ENCODE measurements at places on chromosomes 4 and X.

DNA sequence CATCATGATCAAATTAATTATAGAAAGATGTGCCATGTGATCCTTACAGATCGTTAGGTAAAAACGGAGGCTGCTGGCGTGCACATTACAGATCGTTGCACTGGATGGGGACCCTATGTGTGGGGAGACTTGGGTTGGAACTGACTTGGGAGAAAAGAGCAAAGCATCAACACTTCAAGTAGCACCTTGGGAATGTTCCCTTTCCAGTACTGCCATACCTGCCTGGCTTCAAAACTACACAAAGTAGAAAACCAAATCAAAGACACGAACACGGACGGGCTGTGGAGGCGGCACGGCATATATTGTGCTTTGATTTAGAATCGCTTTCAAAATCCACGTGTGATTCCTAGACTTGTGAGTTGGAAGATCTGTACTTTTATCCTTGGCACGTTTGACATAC is 898 bp downstream of the CMC4 start:
- H3K27ac ChIP-seq, result peak overlapping the region; percentile 79
- peaks cover 24% of the 10 kb centered on the region for H3K36me3 ChIP-seq
- no peaks in the 10 kb centered on the region for H3K27me3 ChIP-seq
- peaks cover 58% of the 10 kb centered on the region for H3K4me1 ChIP-seq
- no peak for DNase-seq
- peak overlapping the region; percentile 90 for H3K4me3 ChIP-seq

DNA sequence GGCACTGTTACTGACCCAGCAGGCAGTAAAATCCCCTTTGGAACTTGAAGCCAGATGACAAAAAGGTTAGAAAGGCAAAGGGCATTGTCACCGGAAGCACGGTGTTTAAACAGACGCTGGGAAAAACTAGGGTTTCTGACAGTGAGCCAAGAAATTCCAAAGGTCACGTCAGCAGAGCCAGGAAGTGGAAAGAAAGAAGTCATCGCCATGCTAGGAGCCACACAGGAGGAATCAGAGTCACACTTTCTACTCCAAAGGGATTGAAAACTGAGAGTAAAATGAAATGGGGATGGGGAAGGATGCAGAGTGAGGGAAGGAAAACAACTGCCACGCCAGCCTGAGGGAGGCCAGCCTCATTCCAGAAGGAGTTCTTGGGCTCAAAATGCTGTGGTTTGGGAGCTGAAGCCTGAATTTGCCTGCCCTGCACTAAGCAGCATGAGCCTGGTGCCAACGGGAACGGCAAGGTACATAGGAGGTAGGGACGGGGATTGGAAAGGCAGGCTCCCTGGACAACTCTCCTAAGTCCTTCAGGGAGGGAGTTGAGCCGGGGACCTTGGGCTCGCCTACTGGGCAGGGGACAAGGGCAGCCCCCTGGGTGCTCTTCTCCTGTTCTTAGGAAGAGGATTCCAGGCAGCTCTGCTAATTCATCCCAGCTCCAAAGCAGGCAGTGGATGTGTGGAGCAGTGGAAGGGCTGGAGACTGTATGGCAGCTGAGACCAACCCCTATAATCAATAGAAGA is 66.8 kb downstream of the SOWAHB start:
- peaks cover 2% of the 10 kb centered on the region for H3K27me3 ChIP-seq
- DNase-seq, result no peak
- H3K27ac ChIP-seq, result no peak overlapping the region
- no peaks in the 10 kb centered on the region for H3K36me3 ChIP-seq

DNA sequence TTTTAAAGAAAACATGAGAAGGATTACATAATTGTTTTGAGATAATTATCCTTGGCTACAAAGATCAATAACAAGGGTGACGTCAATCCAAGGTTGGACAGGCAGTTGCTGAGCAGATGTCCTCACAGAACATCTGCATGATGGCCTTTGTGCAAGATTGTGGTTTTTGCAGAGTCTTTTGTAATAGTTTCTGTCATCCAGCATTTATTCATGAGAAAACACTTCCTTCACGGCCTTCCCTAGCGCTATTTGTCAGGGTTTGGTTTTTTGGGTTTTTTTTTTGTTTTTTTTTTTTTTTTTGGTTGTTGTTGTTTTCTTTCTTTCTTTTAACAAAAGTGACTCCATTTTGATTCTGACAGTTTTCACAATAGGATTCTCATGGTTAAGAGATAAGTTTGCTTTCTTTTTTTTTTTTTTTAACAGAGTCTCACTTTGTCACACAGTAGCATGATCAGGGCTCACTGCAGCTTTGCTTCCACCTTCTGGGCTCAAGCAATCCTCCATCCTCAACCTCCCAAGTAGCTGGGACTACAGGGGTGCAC is 31.5 kb upstream of the ELF2 start:
- no peaks in the 10 kb centered on the region for H3K36me3 ChIP-seq
- no peaks in the 10 kb centered on the region for H3K27me3 ChIP-seq
- H3K4me1 ChIP-seq, result peaks cover 8% of the 10 kb centered on the region
- DNase-seq, result no peak
- H3K4me3 ChIP-seq, result no peak overlapping the region

DNA sequence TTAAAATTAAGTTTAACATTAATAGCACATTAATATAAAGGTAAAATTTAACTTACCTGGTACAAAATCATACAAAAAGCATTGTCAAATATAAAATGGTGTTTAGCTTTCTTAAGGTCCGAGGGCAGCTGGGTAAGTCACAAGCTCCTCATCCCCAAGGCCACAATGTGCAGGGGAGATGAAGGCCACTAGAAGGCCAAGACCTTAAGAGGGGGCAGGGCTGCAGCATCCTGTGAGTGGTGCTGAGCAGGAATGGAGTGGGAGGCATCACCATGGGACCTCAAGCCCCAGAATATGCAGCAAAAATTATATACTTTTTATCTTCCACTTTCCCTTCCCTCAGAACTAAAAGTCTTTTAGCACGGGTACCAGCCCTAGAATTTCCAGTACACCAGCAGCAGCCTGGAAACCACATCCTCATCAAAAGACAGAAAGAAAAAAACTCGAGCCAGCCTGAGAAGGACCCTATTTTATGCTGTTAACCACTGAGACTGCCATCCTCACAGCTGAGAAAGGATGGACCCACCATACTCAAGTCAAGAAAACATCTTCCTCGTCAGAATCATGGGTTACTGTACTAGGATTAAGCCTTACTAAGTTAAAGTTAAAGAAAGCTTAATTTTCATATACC is 13.0 kb upstream of the RHOXF2 start:
- H3K4me1 ChIP-seq, result peaks cover 26% of the 10 kb centered on the region
- no peak overlapping the region for H3K27ac ChIP-seq
- H3K36me3 ChIP-seq, result peaks cover 7% of the 10 kb centered on the region
- no peaks in the 10 kb centered on the region for H3K27me3 ChIP-seq

DNA sequence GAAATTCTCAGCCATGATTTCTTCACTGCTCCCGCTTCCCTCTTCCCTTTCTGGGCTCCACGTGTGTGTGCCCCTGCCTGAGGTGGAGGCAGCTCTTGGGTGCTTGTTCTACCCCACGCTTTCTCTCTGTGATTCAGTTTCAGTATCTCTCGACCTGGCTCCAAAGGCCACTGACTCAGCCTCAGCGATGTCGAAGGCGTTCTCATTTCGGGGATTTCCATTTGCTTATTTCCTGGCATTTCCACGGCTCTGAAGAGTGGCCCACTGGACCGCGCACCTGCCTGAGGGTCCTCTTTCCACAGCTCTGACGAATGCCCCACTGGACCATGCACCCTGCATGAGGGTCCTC is 52.4 kb downstream of the GAK start:
- H3K4me3 ChIP-seq, result peak overlapping the region; percentile 67
- DNase-seq, result peak; percentile 62
- H3K27me3 ChIP-seq, result no peaks in the 10 kb centered on the region
- peaks cover 40% of the 10 kb centered on the region for H3K36me3 ChIP-seq
- peaks cover 28% of the 10 kb centered on the region for H3K4me1 ChIP-seq
- peak overlapping the region; percentile 93 for H3K27ac ChIP-seq

GRCh38 chr4:111360906-111361305 is 738.0 kb upstream of the PITX2 start:
- H3K27me3 ChIP-seq, result no peaks in the 10 kb centered on the region
- H3K36me3 ChIP-seq, result no peaks in the 10 kb centered on the region
- DNase-seq, result no peak
- H3K4me1 ChIP-seq, result no peaks in the 10 kb centered on the region

- H3K4me3 ChIP-seq, result peak overlapping the region; percentile 64
- H3K36me3 ChIP-seq, result no peaks in the 10 kb centered on the region
- H3K27ac ChIP-seq, result no peak overlapping the region
- H3K4me1 ChIP-seq, result peaks cover 6% of the 10 kb centered on the region
These were observed 274 bp upstream of the ERVMER34-1 start for GRCh38 chr4:52751487-52751911.

GRCh38 chr4:7878323-7878722 is 61.3 kb downstream of the AFAP1 start:
- peaks cover 6% of the 10 kb centered on the region for H3K27me3 ChIP-seq
- H3K36me3 ChIP-seq, result peaks cover 3% of the 10 kb centered on the region
- H3K27ac ChIP-seq, result no peak overlapping the region
- DNase-seq, result no peak
- H3K4me3 ChIP-seq, result no peak overlapping the region

- H3K27ac ChIP-seq, result no peak overlapping the region
- no peaks in the 10 kb centered on the region for H3K4me1 ChIP-seq
- no peak overlapping the region for H3K4me3 ChIP-seq
- no peaks in the 10 kb centered on the region for H3K27me3 ChIP-seq
- H3K36me3 ChIP-seq, result no peaks in the 10 kb centered on the region
These were observed 418.0 kb upstream of the PITX2 start for GRCh38 chr4:111040904-111041303.

DNA sequence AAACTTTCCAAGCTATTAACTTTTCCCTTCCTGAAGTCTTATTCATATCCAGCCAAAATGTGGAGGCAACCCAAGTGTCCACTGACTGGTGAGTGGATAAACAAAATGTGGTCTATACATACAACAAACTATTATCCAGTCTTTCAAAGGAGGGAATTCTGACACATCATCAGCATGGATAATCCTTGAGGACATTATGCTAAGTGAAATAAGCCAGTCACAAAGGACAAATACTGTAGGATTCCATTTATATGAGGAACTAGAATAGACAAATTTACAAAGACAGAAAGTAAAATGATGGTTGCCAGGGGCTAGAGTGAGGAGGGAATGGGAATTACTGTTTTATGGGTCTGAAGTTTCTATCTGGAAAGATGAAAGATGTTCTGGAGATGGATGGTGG is 178.7 kb upstream of the PITX2 start:
- no peak overlapping the region for H3K27ac ChIP-seq
- no peak for DNase-seq
- no peaks in the 10 kb centered on the region for H3K4me1 ChIP-seq
- H3K27me3 ChIP-seq, result peaks cover 2% of the 10 kb centered on the region
- no peaks in the 10 kb centered on the region for H3K36me3 ChIP-seq
- H3K4me3 ChIP-seq, result no peak overlapping the region

DNA sequence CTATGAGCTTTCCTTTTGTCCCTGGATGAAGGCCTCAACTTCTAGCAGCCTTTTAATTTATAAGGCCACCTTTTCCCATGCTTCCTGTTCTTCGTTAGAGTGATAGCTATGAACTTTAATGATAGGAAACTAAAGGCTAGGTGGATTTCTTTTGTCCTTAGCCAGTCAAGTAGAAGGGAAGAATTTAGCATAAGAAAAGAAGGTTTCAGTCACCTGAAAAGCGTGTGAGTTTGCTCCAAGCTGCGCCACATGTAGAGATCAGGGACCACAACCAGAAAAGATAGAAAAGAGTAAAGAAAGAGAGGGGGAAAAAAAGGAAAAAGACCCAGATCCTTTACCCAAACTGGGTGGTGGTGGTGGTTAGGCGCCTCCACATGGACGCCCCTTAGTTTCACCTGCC is 28.6 kb downstream of the LUZP4 start:
- DNase-seq, result no peak
- H3K27me3 ChIP-seq, result no peaks in the 10 kb centered on the region
- no peaks in the 10 kb centered on the region for H3K36me3 ChIP-seq
- no peak overlapping the region for H3K4me3 ChIP-seq

DNA sequence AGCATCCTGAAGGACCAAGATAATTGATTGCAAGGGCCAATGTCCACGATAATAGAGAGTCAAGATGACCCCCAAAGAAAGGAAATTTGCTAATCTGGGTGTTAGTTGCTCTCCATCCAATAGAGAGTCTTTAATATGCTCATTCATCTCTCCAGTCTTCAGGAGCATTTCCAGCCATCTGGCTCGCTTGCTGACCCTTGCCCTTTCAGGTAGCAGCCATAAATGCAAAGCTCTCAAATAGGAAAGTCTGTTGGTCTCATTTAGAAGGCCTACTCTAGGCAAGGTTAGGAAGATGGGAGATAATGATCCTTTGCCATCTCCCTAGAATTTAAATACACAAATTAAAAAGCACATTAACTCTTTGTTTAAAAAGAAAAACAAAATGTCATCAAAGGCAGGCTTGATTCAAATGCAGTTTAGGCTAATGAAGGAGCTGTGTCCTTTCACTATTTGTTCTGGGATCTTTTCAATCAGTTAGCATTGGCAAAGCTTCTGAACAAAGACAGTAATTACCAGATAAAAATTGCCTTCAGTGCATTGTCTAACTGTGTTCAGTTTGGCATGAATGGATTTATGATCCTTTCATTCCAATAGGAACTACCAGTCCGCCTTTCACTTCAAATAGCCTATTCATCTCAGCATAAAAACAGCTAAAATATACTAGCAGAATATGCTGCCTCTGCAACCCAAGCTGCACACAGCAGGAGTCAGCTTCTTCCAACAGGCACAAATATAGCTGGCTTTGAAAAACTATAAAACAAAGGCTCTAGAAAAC is 49.6 kb upstream of the ATXN3L start:
- H3K4me3 ChIP-seq, result no peak overlapping the region
- no peak overlapping the region for H3K27ac ChIP-seq
- H3K36me3 ChIP-seq, result no peaks in the 10 kb centered on the region
- H3K27me3 ChIP-seq, result no peaks in the 10 kb centered on the region

GRCh38 chr4:21097026-21097425 is 396.8 kb downstream of the PACRGL start:
- no peaks in the 10 kb centered on the region for H3K36me3 ChIP-seq
- no peak overlapping the region for H3K27ac ChIP-seq
- no peaks in the 10 kb centered on the region for H3K4me1 ChIP-seq

DNA sequence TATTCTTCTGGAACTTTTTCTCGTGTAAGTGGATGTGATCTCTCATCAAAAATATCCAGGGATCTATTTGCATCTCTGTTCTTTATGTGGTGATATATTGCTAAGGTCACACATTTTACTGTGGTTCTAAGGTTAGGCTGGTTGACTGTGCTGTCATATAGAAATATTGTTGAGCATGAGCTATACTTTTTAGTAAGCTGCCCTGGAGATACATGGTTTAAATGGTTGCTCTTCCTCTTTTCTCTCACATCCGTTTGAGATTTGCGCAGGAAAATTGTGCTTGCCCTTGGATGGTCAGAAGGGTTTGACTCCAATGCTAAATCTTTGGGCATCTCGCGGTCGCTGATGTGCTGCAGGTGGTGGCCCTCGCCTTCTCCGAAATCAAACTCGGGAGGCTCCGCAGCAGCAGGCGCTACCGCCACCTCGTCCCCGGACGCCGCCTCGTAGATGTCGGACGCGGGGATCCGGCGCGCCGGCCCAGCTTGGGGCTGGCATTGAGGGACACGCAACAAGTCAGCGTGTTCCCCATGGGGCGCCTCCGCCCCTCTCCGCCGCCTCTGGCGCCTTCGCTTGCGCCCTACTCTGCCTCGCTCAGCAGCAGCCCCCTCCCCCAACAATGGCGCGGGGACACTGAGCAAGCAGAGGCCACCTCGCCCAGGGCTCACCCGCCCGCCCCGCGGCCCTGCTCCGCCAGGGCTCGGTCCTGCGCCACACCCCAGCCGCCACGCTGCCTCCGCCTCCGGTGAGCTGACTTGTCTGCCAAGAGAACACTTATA is 154.5 kb downstream of the MSN start:
- peak overlapping the region; percentile 64 for H3K27ac ChIP-seq
- peaks cover 10% of the 10 kb centered on the region for H3K4me1 ChIP-seq
- DNase-seq, result peak; percentile 41
- peaks cover 2% of the 10 kb centered on the region for H3K27me3 ChIP-seq
- no peaks in the 10 kb centered on the region for H3K36me3 ChIP-seq

All from activated naive CD8-positive, alpha-beta T cell treated with anti-CD3 and anti-CD28 coated beads, Interleukin-2, amount 50 U/mL, for 24 hours (primary cell).